ENCODE measurements at places on chromosomes 12 and 14.

DNA sequence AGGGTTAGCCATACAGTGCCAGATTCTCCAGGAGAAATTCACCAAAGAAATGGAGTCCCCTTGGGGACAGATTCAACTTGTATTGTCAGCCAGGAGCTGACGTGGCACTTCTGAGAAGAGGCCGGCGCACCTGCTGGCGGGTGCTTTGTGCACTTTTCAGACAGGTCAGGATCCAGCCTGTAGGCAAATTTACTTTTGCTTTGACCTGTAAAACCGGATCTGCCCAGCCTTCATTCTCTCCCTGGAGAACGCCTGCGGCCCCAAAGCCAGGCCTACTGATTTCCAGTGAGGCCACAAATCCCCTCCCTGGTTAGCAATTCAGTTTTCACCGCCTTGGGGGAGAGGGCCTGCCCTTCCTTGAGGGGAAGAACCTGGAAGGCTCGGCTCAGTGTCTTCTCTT lies 17.4 kb downstream of the P2RX4 start:
- no peak for DNase-seq

GRCh38 chr12:49932023-49932422 lies 18.5 kb upstream of the AQP2 start:
- no peak for DNase-seq

DNA sequence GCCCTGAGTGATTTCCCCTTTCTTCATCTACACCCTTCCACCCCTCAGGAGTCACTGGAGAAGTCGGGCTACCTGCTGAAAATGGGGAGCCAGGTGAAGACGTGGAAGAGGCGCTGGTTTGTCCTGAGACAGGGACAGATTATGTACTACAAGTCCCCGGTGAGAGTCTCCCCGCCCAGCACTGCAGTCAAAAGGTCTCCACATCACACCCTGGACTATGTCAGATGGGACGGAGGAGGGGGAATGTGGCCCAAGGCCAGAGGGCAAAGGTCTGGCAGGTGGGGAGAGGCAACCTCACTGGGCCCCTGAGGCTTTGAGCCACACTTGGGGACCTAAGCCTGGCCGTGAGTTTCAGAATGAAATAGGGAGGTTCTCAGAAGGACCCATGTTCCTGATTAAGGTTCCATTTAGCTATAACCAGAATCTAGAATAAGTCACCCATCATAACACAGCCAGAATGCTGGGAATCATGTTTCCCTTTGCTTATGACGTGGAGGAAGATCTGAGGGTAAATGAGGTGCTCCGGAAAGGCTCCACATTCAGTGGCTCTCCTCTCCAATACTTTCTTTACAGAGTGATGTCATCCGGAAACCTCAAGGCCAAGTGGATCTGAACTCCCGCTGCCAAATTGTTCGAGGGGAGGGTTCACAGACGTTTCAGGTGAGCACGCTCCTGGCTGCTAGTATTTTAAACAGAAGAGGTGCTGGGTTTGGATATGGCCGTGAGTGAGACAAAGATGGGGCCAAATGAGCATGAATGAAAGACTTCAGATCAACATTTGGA lies 26.6 kb downstream of the PIGH start:
- no peak for DNase-seq

DNA sequence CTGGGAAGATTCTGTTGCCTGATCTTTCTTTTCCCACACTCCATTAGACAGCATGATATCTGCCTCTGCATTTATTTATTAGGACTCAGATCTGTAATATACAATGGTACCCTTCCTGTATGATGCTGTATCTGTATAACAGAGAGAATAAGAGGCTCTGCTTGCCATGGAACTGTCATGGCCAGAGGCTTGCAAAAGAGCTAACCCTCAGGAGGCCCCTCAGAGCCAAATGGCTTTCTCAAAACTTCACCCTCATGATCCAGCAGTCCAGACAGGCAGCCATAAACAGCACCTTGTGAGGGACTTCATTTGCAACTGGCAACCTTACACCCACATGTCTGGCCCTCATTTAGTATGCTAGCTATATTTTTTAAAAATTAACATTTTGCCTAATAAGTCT lies 57.6 kb downstream of the TMEM30B start:
- no peak for DNase-seq

- no peak for DNase-seq
Observed at GRCh38 chr12:108305991-108306501, 33.1 kb downstream of the CMKLR1 start.

DNA sequence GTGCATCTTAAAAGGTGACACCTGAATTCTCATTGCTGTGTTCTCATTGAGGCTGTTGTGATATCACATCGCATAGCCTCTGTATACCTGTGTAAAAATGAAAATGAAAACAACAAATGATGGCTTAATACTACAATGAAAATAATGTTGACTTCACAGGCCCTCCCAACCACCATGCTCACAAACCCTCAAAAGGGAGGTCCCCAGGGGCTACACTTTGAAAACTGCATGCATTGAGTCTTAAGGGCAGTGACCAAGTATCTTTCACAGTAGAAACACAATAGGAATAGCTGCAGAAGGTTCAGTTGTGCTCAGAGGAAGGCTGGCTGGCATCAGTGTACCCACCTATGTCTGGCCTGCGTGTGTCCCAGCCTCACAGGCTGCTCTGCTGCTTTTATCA lies 27.6 kb upstream of the KCNK13 start:
- DNase-seq = no peak

DNA sequence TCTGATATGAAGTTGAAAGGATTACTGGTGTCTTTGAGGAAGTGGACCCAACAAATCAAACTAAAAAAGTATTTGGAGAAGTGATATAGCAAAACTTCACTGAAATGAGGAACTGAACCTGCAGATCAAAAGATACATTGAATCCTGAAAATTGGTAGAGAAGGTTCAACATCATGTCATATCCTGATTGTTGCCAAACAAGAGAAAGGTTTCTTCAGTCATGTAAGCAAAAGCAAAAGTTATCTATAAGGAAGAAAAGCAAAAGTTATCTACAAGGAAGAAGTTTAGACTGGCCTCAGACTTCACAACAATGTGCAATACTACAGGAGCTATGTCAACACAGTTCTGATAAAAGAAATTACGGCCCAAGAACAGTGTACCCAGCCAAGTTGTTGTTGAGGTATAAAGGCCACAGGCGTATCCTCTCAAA lies 142.7 kb downstream of the RAD51B start:
- no peak for DNase-seq

GRCh38 chr12:2509137-2509536 lies 285.6 kb upstream of the FKBP4 start:
- no peak for DNase-seq

- no peak for DNase-seq
Observed at GRCh38 chr12:122182887-122183587, at the start of gene LRRC43. TSS of gene LRRC43 (plus strand) at chr12:122183123. CDS start at chr12:122183145, 22 bp downstream.

- no peak for DNase-seq
Observed at GRCh38 chr12:5456906-5457305, 25.0 kb downstream of the NTF3 start.

- DNase-seq = no peak
Observed at GRCh38 chr12:84841591-84841990, 71.0 kb downstream of the SLC6A15 start.

DNA sequence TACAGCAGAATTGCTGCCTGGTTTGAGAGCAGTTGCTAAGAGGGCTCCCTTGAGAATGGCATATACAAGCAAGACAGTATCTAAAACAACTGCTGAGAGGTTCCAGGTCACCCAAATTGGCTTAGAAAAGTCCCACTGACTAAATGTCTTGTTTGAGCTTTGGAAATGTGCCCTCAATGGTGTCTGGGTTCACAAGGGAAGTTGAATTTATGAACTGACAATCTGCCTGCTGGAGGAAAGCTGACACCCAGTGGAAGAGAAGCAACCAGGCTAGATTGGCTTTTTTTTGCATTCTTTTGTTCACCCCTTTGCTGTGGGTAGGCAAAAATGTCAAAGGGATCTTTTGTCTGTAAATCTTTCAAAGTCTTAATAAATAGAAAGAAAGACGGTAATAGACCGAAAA lies 44.6 kb upstream of the NPFF start:
- DNase-seq = peak; percentile 34
